Upper lobe of right lung (tissue), 1 donor: ENCODE measurements at places on chromosomes 5 and 9. TPM values are rescaled to one million over a fixed set of nuclear protein-coding genes. Genes with fewer than 3 reads are reported as not detected.

- DNase-seq: no peak
These were observed 10.5 kb upstream of the NACC2 start for GRCh38 chr9:136105398-136106135.

DNA sequence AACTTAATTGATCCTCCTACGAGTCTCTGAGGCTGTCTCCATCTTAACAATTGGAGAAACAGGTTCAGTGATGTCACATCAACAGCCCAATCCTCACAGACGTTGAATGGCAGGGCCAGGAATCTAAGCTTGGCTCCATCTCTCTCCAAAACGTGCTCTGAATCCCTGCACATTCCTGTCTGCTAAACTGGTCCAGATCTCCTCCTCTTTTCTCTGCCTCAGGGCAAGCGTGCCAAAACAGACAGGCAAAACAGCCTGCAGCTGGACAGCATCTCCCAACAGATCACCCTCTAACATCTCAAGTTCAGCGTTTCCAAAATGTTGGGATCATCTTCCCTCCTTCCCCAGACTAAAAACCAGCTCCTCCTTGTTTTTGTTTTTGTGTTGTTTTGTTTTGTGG lies 6.6 kb downstream of the FBP1 start:
- no peak for DNase-seq

GRCh38 chr5:146173597-146173996 lies 8.9 kb downstream of the LARS1 start:
- no peak for DNase-seq

GRCh38 chr9:76962732-76963131 lies 56.7 kb upstream of the FOXB2 start:
- no peak for DNase-seq

DNA sequence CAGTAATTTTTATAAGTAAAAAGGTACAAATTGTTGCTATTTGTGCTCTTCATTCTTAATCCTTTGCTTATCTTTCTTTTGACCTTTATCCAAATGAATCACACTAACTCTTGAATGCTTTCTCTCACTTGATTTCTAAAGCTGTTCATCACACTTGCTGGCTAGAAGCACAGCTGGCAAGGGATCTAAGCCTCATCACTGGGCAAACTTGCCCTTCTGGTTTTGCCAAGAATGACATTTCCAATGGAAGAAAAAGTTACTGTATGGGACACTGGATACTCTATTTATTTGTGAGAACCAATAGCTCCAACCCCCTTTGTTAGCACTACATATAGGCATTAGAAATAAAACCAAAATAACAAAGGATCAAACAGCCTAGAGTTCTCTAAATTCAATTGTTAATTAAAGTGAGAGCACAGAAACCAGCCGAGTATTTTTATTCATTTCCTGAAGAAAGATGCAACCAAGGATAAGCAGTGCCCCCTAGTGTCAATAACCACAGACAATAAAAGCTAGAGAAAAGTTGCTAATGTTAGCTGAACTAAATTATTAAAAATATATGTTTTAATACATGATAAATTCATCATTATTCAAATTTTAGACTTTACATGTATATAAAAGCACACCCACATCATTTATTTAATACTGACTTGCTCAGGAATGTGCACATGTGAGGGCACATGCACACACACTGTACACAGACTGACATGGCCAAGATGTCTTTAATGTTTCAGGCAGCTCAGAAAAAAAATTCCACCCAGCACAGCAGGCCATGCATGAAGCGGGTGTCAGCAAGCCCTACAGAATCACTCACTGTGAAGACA lies 59.8 kb upstream of the POU5F2 start:
- DNase-seq: no peak

- DNase-seq: no peak
These were observed 57.8 kb upstream of the GOLPH3 start for GRCh38 chr5:32231929-32232328.

The PLPP7 gene
- total RNA-seq: 1.5 TPM

DNA sequence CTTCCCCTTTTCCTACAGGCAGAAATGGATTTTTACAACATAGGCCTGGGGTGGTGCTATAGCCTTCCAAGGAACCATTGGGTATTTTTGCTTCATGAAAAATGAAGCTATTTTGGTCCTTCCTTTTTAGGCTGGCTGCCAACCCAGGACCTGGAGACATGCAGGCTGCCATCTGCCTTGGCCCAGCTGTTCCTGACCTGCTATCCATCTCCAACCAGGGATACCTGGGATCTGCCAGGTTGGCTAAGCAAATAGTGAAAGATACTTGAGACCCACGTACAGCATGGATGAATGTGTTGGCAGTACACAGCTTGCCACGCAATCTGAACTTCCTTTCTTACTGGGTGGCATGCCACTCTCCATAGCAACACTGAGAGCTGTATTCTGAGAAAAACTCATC lies 31.1 kb downstream of the MRPS27 start:
- DNase-seq: no peak

The SPINK6 gene
- total RNA-seq: not detected

DNA sequence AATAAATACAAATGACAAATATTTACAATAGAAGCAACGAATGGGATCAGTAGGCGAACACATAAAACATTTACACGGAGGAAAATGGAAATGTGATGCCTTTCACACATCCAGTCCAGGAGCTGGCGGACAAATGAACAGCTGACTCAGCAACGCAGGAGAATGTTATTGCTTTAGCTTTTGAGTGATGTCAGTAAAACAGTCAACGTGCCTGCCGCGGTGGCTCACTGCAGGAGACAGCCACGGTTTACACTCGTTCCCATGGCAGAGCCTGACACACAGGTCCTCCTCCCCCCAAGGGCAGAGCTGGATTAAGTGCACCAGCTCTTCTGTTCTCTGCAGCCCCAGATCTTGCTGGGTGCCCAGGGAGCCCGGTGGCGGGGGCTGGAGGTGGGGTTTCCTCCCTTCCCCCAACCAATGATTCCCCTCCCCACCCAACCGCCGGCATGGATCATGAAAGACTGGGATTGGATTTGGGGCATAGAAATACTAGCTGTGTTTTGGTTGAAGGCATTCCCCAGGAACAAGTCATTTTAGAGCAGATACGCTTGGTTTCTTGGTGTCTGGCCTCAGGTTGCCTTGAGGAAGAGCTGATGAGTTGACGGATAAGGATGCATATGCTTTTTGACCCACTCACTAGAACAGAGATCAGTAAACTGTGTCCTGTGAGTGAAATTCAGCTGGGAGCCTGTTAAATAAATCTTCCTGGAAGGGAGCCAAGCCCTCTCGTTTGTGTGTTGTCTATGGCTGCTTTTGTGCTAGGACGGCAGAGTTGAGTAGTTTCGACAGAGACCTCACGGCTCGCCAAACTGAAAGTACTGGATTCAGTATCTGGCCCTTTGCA lies 12.5 kb downstream of the STC2 start:
- DNase-seq: no peak

- peak; percentile 78 for DNase-seq
These were observed 23.9 kb downstream of the IRF1 start for GRCh38 chr5:132466433-132467286.

GRCh38 chr9:37383876-37384746 lies 38.4 kb upstream of the GRHPR start:
- DNase-seq: no peak

- DNase-seq: no peak
These were observed 36.2 kb upstream of the TLE4 start for GRCh38 chr9:79535534-79535933.

GRCh38 chr9:76352026-76352620 lies 42.1 kb downstream of the RFK start:
- DNase-seq: no peak

The CWC27 gene
- total RNA-seq: 16.3 TPM

DNA sequence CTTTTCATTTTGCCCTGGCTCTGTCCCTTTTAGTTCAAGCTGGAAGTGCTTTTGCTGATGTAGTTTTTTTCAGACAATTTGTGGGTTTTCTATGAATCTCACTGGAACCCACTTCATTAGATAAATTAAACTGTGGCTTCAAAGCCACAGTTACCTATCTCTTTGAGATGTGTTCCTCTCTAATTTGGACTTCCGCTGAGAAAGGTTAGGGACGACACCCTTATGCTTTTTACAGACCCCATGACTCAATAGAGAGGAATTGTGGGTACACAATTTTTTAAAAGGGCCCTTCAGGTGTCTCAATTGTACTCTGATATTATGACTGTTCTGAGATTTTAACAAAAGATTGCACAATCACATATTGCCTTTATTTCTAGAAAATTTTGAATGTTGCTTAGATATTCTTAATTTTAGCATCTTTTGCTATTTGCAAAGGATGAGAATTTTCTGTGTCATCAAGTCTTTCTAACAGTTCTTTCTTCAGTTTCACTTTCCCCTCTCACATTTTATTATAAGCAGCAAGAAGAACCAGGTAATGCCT lies 110.6 kb downstream of the GADD45G start:
- DNase-seq: no peak

- no peak for DNase-seq
These were observed 101.0 kb upstream of the GABRG2 start for GRCh38 chr5:161966564-161966963.

DNA sequence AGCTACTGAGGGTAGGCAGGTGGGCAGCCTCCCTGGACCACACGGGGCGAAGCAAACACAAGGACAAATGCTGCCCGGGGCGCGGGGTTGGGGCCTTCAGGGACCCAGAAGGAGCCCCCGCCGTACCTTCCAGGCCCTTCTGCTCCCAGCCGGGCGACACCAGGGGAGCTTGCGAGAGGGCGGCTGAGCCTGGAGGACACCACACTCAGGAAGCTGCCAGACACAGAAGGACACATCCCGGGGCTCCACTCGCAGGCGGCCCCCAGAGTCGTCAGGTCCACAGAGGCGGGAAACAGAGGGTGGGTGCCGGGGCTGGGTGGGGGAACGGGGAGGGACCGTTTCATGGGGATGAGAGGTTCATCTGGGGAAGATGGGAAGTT lies 58.5 kb upstream of the UBAC1 start:
- no peak for DNase-seq

DNA sequence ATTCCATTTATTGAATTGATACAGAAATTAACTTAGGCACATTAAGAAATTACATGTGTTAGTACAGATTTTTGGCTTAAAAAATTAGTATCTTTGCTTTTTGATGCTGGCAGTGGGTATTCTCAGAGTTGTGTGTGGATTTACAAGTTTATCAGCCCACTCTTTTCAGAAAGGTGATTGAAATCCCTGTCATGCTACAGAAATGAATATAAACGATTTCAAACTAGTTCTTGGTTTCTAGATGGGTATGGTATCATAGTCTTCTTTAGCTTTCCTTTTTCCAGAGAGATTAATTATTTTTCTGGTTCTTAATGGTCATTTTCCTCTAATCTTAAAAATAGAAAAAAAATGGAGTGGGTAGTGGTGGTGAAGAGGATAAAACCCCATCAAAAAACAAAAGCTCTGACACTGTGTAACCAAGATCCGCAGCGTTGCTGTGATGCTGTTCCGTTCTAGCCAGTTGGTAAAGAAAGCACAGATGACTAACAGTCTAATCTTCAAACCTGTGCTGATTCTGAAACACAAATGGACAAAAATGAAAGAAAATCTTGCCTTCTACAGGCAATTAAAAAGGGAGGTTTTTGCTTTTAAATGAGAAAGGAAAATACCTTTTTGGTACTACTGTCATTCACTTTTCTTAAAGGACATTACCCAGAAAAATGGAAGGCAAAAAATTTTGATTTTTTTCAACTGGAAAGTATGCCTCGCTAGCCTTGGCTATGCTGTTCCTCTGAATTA lies 5.2 kb downstream of the LRRTM2 start:
- DNase-seq: no peak

GRCh38 chr5:64947031-64947430 lies 178.3 kb downstream of the CWC27 start:
- DNase-seq: no peak

The ZNF79 gene
- total RNA-seq: 8.3 TPM

GRCh38 chr9:34374905-34375552 lies 1.7 kb downstream of the MYORG start:
- DNase-seq: no peak

- no peak for DNase-seq
These were observed 429.2 kb upstream of the KLF4 start for GRCh38 chr9:107918749-107919148.

The ZFP2 gene
- total RNA-seq: 2.1 TPM

GRCh38 chr9:130858739-130859705 lies 24.0 kb downstream of the ABL1 start:
- DNase-seq: no peak

DNA sequence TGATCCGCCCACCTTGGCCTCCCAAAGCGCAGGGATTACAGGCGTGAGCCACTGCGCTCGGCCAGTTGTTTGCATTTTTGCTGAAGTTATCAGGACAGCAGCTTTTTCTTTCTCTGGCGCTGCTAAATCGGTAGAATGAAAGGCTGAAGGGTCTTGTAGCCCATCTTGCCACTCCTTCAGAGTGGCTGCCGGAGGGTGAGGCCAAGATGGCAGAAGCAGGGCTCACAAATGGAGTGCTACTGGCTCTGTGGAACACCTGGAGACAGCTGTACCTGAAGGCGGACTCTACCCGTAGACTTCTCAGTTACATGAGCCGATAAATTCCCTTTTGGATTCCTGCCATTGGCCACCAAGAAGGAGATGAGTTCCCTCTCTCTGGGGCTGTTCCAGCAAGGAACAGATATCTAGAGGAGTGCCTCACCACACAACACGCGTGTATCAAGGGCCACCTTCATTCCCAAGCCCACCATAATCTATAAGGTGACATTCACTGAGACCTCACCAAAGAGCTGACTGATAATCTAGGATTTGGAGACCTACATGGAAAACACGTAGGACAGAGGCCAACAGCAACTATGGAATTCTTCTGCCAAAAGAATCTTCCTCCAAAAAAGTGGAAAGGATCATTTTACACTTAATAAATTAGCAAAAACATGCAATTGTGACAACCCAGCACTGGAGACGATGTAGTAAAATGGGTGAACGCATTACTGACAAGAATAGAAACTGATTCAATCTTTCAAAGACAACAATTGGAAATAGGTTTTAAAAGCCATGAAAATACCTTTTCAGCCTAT lies 21.8 kb downstream of the STK10 start:
- no peak for DNase-seq

GRCh38 chr9:17623965-17624364 lies 45.1 kb downstream of the SH3GL2 start:
- DNase-seq: no peak

The SPOCK1 gene
- 4.0 TPM for total RNA-seq

The C9orf50 gene
- not detected for total RNA-seq

GRCh38 chr5:116375926-116376325 lies 198.7 kb downstream of the SEMA6A start:
- no peak for DNase-seq

GRCh38 chr9:8845376-8845775 lies 1045.8 kb upstream of the DMAC1 start:
- no peak for DNase-seq

The ANKRD55 gene
- 0.49 TPM for total RNA-seq
